ENCODE measurements at places on chromosomes 3 and 15.

GRCh38 chr3:45558431-45558830, 36.1 kb upstream of the LIMD1 start:
- no peak for DNase-seq

DNA sequence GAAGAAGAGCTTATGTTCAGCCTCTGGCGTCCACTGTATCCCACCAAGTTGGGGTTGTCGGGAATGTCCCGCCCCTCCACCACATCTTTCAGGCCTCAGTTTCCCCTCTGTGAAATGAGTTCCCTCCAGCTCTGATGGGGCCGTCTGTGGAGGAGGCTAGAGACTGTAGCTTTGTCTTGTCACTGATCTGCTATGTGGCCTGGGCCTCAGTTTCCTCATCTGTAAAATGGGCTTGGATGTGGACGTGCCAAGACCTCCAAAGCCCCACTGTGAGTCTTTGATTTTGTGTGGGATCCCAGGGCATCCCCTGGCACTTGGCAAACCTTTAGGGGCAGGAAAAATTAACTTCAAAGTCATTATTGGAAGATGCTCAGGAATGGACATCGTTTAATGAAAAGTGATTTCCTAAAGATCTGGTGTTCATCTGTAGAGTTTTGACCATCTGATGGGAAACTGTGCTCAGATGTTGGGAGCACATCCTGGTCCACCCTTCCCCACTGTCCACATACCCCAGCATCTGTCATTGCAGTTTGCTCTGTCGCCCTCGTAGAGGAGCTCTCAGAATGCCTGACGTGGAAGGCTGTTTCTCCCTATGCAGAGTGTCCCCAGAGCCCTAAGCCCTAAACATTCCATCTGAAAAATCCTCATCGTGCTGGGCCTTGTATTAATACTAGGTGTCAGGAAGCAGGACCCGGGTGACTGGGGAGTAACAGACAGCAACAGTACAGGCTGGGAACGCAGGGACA, 28.5 kb downstream of the SLC6A6 start:
- no peak for DNase-seq

DNA sequence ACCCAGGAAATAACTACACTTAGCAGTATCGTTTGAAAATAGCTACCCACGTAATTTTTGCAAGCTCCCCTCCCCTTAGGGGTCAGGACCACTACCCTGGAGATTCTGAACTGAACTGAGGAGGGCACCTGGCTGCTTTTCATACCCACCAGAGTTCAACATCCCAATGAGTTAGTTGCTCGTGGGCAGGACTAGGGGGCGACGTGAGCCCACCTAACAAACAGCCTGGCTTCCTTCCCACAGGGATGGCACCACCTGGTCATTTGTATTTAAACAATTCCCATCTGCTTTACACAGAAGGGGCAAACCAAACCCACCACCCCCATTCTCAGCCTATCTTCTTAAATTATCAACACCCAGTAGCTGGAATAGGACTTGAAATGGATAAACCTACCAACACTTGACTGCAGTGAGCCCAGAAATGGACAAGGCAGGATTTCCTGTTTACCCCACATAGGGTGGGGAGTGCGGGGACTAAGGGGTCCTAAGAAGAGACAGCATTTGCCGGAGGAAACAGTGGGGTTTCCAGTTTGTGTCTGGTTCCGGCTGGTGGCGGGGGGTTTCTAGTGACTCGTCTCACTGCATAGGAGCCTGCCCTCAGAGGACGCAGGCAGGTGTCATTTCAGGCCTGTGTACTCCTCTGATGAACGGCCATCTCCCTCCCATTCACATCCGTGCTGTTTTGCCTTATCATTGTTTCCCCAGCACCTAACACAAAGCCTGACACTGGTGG, 11.6 kb upstream of the VGLL4 start:
- DNase-seq = no peak

- no peak for DNase-seq
Measured at GRCh38 chr3:47413751-47414150, 32.9 kb downstream of the PTPN23 start.

DNA sequence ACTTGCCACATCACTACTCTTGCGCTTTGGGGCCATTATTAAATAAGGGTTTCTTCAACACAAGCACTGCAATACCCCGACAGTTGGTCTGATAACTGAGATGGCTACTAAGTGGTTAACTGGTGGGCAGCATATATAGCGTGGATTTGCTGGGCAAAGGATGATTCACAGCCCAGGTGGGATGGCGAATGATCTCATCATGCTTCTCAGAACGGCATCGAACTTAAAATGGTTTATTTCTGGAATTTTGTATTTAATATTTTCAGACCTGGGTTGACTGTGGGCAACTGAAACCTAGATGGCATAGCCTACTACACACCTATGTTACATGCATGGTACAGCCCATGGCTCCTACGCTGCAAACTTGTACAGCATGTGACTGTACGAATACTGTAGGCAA, 26.8 kb upstream of the TKT start:
- DNase-seq = no peak

DNA sequence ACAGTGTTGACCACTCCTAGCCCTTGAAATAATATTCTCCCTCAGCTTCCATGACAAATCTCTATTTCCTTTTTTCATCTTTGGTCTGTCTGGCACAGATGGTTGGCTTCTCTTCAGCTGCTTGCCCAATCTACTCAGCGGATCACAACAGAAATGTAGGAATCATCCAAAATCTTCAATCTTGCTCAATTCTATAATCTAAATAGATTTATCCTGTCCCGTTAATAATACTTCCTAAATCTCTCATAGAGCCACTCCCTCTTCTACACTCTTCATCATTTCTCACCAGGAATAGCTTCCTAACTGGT, 3.8 kb downstream of the PEAK1 start:
- no peak for DNase-seq

DNA sequence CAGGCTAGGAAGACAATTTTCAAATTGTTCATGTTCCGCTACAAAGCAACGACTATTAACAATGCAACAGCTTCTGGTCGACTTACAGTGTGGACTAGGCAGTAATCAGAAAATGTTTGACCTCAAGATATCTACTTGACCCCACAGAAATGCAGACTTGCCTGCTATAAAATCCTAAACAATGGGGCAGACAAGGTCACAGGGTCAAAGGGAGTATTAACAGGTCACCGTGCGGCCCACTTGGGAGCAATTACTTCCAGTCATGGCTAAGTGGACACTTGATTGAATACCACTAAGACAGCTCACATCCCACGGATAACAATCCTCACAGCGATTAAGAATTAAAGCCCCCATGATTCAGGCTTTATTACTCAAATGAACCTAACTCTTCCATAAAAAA, 58.9 kb downstream of the FOXP1 start:
- DNase-seq = no peak

DNA sequence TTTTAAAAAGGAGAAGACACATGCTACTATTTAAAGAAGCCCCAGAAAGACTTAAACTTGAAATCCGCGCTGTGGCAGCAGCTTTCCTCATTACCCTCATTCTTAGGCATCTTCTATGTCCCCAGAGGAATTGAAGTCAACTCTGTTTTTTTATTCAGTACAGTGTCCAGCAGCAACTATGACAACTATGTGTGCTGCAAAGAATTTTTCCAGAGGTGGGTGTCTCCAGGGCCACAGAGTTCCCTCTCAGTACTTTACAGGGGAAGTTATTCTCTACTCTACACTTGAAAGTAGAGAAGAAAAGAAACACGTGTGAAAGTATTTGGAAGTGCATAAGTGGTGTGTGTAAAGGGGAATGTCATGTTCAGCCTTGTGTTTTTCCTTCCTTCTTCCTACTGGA, 32.0 kb downstream of the GATM start:
- no peak for DNase-seq

DNA sequence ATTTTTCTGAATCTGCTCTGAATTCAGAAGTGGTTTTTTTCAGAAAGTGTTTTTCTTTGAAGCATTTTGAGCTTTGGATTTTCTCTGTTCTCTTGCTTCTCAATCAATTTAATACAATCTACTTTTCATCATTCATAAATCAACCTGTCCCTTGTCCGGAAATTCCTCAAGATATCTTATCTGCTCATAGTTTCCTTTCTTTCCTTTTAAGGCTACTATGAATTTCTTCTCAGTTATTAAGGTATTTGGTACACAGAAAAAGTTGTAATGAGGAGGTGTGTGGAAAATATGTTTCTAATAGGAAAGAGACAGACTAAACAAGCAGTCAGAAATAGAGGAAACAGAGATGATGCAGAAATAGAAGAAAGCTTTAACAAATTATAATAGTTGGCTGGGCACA, 14.4 kb downstream of the CGGBP1 start:
- no peak for DNase-seq

DNA sequence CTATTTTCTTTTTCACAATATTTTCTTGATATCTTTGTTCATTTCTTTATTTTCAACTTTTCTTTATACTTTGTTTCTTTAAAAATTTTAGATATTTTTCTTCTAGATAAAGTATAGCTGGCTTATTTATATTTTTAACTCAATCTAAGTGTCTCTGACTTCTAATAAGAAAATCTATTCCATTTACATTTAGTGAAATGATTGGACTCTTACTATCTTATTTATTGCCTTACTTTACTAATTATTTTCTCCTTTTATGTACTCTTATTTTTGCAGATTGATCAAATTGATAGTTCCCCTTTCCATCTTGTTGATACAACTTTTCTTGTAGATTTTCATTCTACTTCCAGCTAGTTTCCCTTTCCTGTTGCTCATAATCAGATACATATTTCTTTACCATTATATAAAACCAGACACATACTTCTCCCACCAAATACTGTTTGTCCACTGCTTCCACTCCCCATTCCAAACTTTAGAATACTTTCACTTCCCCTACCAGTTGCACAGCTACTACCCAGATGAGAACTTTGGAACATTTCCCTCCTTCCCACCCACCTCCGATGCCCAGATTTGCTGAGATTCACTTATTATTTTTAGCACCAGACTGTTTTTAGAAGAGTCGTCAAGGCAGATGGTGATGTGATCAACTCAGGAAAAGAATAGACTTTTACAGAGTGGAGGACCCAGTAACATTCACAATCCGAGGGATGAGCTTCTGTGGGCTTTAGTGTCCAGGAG, 151.5 kb downstream of the LIPC start:
- DNase-seq = no peak

DNA sequence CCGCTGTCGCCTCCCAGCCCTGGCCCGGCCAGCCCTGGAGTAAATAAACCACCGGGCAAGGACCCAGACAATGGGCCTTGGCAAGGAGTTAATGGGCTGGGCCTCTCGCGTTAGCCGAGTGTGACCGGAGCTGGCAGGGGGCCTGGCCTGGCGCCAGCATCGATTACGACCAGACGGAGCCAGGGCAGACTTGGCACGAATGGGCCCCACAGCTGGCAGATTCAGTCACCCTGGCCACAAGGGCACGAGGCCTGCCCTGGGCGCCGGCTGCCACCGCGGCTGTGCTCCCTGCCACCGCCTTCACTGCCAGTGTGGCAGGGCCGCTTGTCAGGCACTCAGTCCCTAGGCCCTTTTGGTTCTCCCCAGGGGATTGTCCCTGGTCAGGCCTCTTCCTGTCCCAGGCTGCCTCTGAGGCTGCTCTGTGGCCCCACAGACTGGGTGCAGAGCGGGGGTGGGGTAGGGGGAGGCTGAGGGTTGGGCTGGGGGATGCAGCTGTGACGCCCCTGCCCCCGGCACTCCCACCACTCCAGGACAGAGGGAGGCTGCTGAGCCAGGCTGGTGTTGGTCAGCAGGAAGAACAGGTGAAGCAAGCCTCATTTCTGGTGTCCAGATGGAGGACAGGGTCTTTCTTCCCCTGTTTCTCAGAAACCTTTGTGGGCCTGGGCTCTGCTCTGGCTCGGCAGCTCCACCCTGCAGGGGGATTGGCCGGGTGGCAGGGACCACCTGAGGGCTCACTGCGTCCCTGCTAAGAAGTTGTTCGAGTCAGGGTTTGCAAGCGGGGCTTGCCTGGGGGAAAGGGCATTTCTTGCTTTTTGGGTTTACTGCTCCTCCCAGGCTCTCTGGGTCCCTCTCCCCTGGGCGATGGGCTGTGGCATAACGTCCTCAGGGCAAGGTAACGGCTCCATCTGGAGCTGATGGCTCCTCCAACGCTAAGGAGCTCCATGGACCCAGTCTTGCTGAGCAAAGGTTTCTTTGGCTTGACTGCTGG, 30.5 kb upstream of the SRP14 start:
- DNase-seq = peak; percentile 87

- no peak for DNase-seq
Measured at GRCh38 chr15:91790836-91791235, 62.7 kb upstream of the SLCO3A1 start.

DNA sequence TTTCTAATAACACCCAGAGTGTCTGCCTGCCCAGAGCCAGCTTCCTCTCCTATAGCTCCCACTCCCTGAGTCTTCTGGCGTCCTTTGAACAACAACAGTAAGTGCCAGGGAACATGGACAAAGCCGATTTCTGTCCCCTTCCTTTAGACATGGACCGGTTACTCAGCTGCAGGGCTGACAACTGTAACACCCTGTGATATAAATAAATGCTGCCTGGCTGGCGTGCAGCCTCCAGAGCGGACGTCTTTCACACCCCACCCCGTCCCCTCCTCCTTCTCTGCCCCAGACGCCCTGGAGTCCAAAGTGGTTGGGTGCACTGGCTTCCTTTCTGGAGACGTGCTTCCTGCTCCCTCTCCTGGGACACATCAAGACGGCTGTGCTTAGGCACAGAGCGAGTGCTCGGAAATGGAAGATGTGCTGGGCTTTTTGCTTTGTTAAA, 281.9 kb upstream of the LRRFIP2 start:
- peak; percentile 23 for DNase-seq

DNA sequence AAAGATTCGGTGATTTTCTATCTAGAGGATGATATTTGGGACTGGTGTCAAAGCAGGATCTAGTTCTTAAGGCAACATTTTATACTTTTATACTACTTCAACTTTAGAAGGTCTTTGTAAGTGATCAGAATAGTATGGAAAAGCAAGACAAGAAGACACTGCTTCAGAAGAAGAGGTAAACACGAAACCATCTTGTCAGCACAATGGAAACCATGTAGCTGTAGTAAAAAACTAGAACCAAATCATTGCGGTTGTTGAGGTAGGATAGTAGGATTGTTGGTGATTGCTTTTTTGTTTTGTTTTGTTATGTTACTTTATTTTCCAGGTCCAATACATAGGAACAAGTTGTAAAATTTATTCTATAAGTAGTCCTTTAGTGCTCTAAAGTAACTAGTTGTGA, 40.0 kb downstream of the SEMA6D start:
- DNase-seq = no peak

DNA sequence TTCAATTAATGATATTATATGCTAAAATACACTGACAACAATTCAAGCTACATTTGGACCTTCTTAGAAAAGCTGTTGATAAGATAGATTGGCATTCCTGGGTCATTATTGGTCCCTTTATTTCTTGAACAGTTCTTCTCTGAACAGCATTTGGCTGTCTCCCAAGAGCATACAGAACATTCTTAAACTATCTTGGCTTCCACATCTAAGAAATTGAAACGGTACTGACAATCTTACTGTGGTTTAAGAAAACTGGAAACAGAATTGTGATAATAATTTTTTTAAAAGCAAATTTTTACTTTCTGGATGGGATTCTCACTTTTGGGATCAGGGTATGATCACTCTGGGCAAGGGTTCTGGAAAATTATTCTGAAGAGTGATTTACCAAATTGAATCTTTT, 161.7 kb upstream of the ZNF385D start:
- DNase-seq = no peak
